ENCODE measurements at places on chromosomes 16 and 17.

GRCh38 chr17:46002311-46002972 lies 3.4 kb downstream of the STH start:
- peak; percentile 94 for DNase-seq

DNA sequence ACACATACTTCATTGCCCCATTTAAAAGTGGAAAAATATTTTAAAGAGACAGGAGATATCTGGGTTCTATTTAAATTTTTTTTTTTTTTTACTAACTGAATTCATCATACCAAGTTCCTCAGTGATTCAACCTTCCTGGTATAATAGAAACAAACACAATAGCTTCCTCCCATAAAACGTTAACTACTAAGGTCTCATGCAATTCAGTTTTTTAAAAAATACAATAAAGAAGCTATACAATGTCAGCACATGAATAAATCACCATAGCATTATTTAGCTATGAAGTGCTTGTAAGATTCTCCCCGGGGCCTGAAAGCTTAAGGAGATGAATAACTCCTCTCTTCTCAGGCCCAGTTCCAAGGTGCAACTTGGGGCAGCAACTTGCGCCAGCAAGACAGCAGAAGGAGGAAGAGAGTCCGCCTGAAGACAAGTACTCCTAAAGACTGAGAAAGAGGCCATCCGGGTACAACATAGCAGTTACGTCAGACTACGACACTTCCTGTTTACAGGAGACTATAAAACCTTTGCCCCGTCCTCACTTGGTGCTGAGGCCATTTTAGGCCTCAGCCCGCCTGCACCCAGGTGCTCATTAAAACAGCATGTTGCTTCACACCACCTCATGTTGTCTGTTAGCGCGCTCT lies 81.5 kb downstream of the MYO1D start:
- DNase-seq: no peak

- DNase-seq: no peak
These were observed 41.9 kb upstream of the ATP2A3 start for GRCh38 chr17:4006165-4006589.

- DNase-seq: peak; percentile 93
These were observed 7.9 kb downstream of the KDM6B start for GRCh38 chr17:7841915-7842379.

- DNase-seq: no peak
These were observed 20.0 kb upstream of the NXPH3 start for GRCh38 chr17:49555495-49556222.

DNA sequence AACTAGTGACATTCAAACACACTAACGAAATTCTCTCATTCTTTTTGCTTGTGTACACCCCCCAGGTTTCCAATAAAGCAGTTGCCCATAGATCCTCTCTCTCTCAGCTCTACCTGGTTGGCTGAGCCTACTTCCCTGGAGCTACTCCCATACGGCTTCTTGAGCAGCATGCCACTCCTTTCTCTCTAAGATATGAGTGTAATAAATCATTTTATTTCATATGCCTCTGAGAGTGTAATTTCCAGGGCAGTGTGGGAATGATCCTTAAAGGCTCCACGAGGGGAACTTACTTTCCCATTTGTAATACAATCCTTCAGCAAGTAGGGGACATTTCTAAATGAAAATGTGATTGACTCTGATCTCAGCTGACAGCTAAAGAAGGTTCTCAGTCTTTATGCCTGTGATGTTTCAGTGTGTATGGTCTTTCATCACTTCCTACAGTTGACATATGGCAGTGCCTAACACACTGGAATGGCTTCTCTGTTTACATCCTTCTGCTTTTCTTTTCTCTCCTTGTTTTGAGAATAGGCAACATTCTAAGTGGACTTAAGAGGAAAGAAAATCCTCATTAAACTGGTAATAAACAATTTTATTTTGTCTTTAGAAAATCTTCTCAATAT lies 1194.3 kb upstream of the CDH8 start:
- no peak for DNase-seq

DNA sequence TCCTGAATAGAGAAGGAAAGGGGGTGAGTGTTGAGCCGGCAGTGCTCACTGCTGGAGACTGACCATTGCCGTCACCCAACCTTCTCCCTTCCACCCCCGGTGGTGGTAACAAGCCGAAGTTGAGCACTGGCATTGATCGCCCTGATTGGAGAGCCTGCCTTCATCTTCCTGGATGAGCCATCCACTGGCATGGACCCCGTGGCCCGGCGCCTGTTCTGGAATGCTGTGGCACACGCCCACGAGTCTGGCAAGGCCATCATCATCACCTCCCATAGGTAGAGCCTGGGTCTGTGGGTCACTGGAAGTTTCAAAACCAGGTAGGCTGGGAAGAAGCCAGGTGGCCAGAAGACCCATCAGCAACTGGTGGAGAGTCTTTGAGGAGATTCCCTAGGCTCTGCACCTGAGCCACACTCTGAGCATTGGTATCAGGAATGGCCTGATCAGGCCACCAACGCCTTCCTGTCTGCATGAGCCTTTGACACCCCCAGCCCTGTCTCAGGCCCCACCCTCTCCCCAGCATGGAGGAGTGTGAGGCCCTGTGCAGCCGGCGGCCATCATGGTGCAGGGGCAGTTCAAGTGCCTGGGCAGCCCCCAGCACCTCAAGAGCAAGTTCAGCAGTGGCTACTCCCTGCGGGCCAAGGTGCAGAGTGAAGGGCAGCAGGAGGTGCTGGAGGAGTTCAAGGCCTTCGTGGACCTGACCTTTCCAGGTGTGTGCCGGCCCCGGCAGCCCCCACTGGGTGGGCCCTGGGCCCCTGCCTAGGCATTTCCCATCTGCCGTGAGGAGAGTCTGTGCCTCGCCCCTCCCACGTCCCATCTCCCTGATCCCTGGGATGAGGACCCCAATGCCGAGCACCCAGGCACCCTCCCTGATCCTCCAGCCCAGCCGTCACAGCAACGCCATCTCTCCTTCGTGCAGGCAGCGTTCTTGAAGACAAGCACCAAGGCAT lies 4.9 kb upstream of the CCNF start:
- DNase-seq: no peak

DNA sequence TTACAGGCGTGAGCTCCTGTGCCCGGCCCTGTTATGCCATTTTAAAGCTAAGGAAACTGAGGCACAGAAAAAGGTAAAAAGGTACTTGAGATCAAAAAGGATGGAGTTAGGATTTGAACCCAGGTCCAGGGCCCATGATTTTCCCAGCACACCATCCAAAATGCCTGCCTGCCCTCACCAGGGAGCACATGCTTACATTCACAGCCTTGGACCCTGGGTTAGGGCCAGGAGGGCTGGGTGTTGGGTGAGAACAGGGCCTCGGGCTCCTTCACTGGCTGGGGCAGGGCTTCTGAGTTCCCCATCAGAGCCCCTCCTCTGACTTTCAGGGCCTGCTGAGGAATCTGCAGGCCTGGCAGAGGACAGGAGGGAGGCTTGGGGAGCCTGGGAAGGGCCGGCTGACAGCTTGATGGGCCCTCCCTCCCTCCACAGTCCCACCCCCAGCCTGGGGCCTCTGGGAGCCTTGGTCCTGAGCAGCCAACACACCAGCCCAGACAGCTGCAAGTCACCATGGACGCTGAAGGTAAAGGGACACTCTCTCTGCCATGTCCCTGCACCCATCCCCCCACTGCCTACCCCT lies at the start of gene QPRT:
TSS of gene QPRT (plus strand) at position 490 of the 577 bp plus-strand sequence. CDS start at position 508, 18 bp downstream.
- peak; percentile 97 for DNase-seq

GRCh38 chr17:47820033-47820789 lies 1.4 kb downstream of the OSBPL7 start:
- DNase-seq: no peak

Measured in ELF-1 (cell line).